Dermis microvascular lymphatic vessel endothelial cell (primary cell): ENCODE measurements at places on chromosomes 4 and X.

GRCh38 chrX:130287071-130287770, 18.5 kb upstream of the ZNF280C start:
- DNase-seq: no peak

DNA sequence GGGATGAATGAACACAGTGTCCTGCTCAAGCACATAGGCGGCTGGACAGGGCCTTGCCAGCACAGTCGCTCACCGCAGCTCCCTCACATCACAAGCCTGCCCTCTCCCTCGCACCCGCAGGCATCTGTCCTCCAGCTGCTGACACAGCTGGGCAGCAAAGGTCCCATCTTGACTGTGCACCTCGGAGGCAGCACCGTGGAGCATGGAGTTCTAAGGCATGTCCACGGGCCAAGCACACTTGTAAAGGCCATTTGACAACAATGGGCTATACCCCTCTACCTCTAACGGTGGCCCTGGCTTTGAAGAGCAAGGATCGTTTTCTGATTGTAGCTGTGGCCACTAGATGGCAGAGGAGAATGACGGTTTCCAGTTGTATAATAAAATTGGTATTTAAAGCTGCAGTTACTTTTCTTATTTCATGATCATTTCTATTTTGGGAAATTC, 53.8 kb downstream of the APLN start:
- no peak for DNase-seq

DNA sequence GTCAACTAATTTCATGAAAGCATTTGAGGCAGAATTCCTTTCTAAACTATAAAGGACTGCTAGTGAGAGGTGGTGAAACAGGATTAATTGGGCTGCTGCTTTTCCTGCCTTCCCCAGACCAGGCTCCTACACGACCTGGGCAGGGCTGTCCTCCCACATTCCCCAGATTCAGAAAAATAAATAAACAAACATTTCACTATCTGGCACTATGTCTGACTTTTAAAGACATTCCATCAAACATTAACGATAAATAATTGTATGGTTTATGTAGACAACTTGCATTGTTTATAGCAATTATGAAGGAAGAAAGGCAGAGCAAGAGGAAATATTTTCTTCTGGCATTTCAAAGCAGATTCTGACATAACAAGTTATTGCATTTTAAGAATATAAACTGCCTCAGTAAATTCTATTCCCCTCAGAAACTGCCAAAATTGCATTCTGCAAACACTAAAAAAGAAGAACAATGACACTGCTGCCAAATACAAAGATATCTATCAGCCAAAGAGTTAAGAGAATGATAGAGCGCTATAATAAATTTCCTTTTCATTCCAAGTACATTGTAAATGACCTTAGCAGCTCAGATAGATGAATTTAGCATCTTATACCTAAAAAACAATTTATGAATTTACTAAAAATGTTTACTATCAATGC, 214.7 kb upstream of the INTU start:
- DNase-seq: no peak

- no peak for DNase-seq
Observed at GRCh38 chr4:13193662-13194061, 290.5 kb downstream of the RAB28 start.

DNA sequence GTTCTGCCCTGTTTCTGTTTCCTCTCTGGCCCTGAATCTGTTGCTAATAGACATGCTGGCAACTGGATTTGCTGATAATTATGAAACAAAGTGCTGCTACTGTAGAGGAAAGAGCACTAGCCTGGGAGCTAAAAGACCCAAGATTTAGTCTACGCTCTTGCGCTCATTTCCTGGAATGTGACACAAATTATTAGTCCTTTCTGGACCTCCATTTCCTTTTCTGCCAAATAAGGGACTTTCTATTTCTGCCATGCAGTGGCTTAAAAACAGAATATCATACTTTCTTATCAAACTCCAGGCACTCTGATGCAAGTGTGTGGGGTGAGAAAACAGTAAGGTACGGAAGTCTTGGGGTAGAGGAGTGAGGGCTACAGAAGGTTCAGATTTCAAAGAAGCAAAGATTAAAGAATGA, 48.3 kb upstream of the GPR174 start:
- peak; percentile 21 for DNase-seq

GRCh38 chrX:10199212-10199611, 42.4 kb downstream of the CLCN4 start:
- peak; percentile 9 for DNase-seq

DNA sequence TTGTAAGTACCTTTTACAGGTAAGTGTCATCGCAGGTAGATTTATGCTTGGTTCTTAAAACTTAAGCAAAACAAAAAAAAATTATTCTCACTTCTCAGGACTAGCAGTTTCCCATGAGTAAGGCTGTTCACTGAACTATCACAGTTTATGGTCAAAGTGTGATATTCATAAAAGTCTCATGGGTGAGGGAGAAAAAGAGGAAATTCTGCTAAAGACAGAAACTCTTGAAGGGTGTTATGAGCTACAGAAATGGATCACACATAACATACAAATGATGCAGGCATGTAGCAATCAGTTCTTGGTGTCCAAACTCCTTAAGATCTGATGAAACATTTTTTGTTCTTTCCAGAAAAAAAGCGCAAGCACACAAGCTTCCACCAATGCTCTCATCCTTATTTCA, 8.5 kb downstream of the RAB9A start:
- DNase-seq: no peak
